ENCODE measurements at places on chromosomes 16 and 17.

GRCh38 chr17:37107406-37108083 lies 158.8 kb downstream of the AATF start:
- peak; percentile 50 for DNase-seq

GRCh38 chr16:70460737-70461261 lies 6.4 kb downstream of the FCSK start:
- DNase-seq = peak; percentile 39

GRCh38 chr16:89003831-89004208 lies 26.8 kb upstream of the CBFA2T3 start:
- no peak for DNase-seq

DNA sequence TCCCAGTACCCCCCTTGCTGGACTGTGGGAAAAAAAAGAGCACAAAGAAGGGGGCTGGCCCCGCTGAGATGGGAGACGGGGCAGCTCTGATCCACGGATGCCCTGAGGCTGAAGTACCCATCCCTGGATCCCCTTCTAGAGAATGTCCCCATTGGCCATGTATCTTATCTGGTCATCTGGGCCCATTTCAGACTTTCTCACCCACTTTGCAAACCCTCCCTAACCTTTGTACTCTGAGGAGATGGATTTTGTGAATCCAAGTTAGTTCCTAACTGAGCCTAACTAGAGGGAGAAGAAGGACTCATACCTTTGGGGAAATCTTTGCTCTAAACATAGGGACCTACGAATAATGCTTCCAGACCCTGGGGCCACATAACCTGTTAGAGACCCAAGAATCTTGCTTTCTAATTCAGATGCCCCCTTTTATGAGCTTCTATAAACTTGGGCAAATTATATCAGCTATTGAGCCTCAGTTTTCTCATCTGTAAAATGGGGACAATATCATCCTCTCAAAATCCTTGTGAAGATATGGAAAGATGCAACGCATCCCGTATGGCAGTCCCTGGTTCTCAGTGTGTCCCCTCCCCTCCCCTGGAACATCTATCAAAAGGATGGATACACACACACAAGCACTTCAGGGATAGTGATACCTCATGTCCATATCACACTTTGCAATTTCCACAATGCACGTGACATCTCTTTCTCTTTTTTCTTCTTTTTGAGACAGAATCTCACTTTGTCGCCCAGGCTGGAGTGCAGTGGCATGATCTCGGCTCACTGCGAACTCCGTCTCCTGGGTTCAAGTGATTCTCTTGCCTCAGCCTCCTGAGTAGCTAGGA lies 16.8 kb upstream of the FZD2 start:
- no peak for DNase-seq

GRCh38 chr16:8722025-8722348 lies 47.6 kb downstream of the ABAT start:
- DNase-seq = peak; percentile 58

GRCh38 chr16:80150978-80151721 lies 389.6 kb upstream of the DYNLRB2 start:
- no peak for DNase-seq

GRCh38 chr16:8806272-8806983 lies 8.8 kb downstream of the PMM2 start:
- DNase-seq = no peak

GRCh38 chr16:50826797-50827316 lies 85.0 kb downstream of the CYLD start:
- DNase-seq = no peak

- DNase-seq = no peak
Observed at GRCh38 chr17:18950944-18951905, 740 bp upstream of the SLC5A10 start.

GRCh38 chr17:60501589-60501988 lies 24.5 kb downstream of the APPBP2 start:
- no peak for DNase-seq

DNA sequence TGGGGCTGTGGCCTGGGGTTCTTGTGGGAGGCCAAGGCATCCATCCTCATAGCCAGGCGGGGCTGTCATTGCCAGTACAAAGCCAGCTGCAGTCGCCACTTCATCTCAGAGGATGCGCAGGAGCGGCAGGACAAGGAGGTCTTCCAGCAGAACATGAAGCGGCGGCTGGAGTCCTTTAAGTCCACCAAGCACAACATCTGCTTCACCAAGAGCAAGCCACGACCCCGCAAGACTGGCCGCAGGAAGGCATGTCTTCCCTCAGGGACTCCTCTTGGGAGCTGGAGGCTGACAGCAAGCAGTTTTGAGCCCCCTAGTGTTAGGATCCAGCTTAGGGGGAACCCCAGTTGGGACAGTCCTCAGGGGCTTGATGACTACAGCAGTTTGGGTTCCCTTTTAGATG lies 15.1 kb upstream of the PLEKHG4 start:
- no peak for DNase-seq

- DNase-seq = no peak
Observed at GRCh38 chr17:2022647-2023240, 2.4 kb downstream of the RTN4RL1 start.

DNA sequence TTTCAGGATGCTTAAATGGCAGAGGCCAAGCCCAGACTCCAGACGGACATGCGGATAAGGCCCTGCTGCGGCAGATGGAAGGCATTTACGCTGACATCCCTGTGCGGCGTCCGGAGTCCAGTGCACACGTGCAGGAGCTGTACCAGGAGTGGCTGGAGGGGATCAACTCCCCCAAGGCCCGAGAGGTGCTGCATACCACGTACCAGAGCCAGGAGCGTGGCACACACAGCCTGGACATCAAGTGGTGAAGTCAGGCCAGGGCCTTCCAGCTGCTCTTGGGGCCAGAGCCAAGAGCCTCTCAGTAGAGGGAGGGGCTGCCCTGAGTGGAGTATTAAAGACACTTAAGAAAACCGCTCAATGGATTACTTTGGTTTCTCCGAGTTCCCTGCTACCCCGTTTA lies 29.4 kb downstream of the NARF start:
- no peak for DNase-seq

- peak; percentile 5 for DNase-seq
Observed at GRCh38 chr16:88373927-88374492, 8.7 kb upstream of the ZNF469 start.

DNA sequence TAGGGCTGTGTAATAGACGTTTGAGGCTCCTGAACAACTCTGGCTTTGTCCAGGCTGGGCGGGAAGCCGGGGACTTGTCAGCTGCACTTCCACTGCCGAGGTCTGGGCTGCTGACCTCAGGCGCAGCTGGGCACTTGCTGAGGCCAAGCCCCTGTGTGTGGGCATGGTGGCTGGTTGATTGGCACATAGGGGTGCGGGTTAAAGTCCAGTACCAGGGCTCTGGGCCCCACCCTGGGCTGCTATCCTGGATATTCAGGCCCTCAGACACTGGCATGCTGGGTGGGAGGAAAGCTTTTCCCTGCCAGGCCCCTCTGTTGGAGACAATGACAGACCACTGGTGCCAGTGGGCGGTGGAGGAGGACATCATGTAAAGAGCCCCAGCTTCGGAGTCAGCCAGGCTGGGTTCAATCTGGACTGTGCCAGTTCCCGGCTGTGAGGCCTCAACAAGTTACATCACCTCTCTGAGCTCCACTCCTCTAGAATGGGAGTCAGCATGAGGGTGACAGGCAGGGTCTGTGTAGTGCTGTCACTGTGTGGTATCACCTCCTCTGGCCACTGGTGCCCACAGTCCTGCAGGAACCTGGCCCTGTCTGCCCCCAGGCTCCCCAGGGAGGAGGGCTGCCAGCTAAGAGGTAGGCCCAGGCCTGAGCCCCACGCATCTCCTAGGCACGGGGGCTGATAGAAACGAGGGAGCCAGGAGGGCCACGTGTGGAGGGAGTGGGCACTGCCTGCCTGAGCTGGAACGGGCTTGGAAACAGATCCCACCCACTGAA lies 42.5 kb downstream of the PSME3IP1 start:
- no peak for DNase-seq

- peak; percentile 29 for DNase-seq
Observed at GRCh38 chr16:71645450-71645849, 19.5 kb downstream of the MARVELD3 start.

DNA sequence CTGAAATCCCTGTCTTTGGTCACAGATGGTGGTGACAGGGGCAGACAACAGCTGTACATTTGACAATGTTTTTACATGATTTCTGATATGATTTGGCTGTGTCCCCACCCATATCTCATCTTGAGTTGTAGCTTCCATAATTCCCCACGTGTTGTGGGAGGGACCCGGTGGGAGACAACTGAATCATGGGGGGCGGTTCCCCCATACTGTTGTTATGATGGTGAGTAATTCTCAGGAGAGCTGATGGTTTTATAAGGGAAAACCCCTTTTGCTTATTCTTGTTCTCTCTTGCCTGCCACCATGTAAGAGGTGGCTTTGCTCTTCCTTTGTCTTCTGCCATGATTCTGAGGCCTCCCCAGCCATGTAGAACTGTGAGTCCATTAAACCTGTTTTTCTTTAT lies 353.9 kb downstream of the CPPED1 start:
- no peak for DNase-seq

DNA sequence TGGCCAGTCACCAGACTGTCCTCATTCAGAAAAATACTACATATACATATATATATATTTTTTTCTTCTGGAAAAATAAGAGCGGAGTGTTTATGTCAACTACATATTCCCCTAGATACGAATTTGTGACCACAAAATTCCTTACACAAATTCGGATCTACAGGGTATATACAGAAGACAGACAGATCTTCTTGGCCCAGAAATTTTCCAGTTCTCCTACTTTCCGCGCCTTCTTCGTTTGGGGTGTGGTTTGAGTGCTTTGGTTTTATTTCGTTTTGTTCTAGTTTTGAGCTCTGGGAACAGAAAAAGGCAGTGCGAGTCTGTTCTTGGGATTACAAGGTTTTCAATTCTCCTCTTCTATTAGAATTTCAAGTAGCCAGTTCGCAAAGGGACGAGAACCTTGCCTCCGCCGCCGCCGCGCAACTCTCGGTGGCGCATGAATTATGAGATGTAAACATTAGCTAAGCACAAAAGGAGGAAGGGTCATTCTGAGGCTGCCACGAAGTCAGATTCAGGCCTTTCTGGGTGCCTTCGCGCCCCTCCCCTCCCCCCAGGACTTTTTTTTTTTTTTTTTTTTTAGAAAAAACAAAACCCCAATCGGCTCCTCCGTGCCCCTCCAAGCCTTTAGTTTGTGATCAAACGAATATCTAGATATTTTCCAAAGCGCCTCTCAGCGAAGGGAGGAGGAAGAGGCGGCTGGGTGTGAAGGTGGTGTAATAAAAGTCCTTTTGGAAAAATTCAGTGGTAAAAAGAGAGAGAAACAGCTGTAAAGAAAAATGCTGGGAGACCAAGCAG lies 1.8 kb upstream of the HOXB4 start:
- DNase-seq = no peak

DNA sequence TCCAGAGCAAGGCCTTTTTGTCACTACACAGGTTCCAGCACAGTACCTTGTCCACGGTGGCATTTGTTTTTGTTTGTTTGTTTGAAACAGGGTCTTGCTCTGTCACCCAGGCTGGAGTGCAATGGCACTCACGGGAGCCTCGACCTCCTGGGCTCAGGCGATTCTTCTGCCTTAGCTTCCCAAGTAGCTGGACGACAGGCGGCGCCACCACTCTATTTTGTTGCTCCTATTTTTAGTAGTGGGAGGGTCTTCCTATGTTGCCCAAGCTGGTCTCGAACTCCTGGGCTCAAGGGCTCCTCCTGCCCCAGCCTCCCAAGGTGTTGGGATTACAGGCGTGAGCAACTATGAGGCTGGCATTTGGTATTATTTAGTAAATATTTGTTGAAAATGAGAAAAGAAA lies 10.3 kb downstream of the MRC2 start:
- no peak for DNase-seq

DNA sequence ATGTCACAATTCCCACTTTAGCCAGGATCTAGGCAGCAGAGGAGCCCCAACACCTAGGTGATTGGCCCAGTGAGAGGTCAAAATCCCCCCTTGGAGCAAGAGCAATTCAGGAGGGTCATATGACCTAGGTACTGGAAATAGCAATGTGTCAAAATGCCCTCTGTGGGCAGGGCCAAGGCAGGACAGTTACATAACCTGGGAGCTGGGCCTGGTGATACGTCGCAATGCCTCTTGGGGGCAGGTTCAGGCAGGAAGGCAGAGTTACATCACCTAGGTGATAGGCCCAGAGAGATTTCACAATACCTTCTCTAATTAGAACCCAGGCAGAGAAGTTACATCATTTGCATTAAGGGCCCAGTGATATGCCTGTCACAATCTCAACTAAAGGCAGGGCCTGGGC lies 1906.3 kb downstream of the TP53TG3F start:
- DNase-seq = no peak

DNA sequence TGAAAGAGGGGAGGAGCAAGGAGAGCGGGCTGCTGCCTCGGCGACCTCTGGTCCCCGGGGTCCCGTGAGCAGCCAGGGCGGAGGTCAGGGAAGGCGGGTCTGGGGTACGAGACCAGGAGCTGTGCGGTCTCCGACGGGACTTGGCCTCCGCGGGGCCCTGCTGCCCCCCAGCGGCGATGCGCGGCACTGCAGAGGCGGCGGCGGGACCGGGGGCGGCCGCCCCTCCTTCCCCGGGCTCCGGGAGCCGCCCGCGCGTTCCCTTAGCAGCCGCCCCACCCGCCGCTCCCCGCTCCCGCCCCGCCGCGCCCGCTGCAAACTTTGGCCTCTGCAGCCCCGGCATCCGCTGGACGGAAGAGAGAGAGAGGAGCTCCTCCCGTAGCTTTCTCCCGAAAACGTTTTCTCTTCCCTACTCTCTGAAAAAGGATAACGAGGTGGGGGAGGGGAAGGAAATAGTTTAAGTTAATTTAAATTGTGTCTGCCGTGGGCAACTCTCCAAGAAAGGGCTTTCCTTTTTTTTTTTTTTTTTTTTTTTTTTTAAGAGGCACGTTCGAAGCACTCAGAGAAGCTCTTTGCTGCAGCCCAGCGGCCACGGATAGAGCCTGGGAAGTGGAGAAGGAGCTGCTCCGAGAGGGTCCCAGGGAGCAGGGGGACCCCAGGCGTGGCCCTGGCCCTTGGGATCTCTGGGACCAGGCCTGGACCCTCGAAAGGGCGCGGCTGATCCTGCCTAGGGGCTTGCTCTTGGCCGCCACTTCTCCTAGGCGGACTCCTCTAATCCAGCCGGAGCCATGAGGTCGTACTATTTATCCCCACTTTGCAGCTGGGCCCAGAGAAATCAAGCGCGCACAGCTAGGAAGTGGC lies 43.2 kb downstream of the C16orf82 start:
- DNase-seq = peak; percentile 78

DNA sequence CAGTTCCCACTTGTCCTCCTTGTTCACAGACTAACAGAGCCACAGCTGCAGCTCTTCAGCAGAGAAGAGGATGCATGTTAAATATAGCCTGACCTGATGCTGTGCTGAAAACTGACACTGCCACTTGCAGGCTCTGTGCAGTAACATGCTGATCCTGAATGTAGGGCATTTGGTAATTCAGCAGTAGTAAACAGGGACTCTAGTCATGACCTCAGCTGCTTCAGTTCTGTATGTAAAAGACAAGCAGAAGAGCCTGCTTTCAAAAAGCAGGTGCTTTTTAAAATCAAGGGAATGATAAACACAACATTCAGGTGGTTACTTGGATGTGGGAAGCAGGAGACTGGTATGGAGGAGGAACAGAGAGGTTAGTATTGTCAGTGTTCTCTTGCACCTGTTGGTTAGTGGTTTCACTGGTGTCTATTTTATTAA lies 33.8 kb downstream of the ESRP2 start:
- DNase-seq = no peak

DNA sequence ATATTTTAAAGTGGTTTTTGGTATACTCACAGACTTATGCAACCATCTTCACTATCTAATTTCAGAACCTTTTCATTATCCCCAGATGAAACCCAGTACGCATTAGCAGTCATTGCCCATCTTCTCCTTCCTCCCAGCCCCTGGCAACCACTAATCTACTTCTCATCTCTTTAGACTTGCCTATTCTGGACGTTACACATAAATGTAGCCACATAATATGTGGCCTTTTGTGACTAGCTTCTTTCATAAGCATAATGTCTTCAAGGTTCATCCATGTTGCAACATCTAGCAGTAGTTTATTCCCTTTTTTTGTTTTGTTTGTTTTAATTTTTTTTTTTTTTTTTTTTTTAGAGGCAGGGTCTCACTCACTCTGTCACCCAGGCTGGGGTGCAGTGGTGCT lies 28.5 kb upstream of the C17orf107 start:
- no peak for DNase-seq

Measured in BE2C (cell line).